ENCODE measurements at places on chromosomes 12 and 14.

GRCh38 chr14:46290706-46291105 is 360.9 kb downstream of the RPL10L start:
- DNase-seq = no peak

DNA sequence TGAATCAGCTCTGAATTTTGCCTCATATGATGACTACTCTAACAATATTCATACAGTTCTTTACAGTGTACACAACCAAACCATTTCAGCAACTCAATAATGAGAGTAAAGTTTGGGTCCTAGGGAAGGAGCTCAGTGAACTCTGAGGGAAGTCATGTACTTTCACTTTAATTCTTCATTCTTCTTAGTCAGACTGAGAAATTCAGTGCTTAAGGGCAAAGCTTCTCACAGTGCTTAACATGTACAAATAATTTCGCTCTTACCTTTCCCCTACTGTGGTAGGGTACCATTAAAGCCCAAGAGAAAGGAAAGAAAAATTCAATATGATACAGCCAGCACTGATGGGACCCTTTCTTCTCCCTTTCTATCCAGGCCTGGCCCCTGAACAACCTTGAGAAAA is 435.0 kb downstream of the NELL2 start:
- no peak for DNase-seq

DNA sequence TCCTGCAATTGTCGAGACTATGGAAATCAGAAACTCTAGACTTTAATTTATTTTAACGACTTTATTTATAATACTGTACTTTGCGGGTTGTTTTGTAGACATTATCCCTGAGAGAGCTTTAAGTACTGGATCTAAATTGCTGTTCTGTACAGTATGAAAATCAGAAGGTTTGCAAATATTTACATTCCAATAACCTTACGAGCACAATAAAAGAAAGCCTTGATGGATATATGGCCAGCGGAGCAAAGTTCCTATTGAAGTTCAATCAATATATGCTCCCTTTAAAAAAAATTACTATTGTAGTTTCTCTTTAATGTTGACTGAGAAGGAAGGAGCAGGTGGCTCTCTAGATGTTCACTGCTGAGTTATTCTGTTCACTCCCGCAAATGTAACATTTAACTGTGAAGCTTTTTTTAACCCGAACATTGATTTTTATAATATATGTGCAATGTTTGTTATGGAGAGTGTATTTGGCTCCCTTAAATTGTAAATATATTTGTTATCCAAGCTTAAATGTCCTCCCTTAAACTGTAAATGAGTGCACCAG is 235.3 kb downstream of the PLCZ1 start:
- DNase-seq = no peak

DNA sequence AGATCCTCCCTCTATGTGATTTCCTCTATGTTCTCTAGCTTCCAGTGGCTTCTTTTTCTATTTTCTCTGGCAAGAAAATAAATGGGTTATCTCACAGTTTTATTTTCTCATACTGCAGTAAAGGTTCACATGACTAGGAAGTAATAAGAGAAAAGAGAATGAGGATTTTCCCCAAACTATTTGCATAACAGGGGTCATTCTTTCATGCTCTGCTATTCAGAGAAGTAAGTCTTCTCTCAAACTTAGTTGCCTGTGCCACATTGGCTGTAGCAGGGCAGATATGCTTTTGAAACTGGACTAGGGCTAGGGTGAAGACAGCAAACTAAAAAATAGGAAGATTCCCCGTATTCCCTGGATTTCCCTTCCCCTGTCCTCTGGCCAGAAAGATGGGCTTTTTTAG is 57.4 kb downstream of the ACSM4 start:
- no peak for DNase-seq

- DNase-seq = no peak
Measured at GRCh38 chr12:21699851-21700250, 42.2 kb upstream of the LDHB start.

GRCh38 chr12:15701631-15702156 is 87.5 kb downstream of the EPS8 start:
- no peak for DNase-seq

DNA sequence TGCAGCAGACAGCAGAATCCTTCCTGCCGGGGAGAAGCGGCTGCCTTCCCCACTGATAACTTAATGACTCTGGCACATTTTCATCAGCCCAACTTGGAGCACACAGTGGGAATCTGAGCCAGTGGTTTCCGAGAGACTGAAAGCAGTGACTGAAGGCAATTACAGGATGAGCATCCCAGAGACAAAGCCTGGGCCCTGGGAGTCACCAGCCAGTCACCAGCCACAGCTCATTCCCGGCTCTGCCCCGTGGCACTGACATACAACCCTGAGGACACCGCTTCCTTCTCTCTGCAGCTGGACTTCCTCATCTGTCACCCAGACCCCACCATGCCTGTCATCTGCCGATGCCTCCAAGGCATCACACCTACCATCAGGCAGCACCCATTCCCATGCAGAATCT is 192.3 kb downstream of the DPF3 start:
- DNase-seq = no peak

GRCh38 chr12:54304187-54304810 is 3.5 kb upstream of the NFE2 start:
- no peak for DNase-seq

Data from activated T-helper 1 cell treated with Interleukin-2 at 50 U/mL for 16 hours (primary cell).